ENCODE measurements at places on chromosomes 12 and 14.

GRCh38 chr12:117583092-117583491 lies 221.7 kb upstream of the NOS1 start:
- no peak for DNase-seq

DNA sequence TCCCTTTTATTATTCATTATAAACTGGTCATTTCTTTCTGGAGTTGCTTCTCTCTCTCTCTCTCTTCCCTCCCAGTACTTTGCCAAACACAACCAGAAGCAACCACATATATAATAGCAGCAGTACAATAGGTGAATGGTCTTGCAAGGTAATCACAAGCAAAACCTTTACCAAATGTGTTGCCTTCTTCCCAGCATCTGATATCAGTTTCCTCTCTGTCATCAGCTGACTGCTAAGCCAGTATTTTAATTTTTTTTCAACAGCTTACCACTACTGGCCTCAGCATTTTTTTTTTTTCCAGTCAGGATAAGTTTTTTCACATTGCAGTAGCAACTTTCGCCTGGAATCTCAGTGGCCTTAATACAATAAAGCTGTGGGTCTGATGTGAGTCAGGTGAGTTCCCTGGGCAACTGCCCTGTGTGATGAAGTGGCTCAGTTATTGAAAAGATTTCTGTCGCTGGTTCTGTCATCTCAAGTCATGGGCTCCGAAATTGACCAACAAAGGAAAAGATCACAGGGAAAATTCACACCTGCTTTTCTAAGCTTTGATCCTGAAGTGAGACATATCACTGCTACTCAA lies 282.5 kb upstream of the AMIGO2 start:
- no peak for DNase-seq

GRCh38 chr12:52005903-52006703 lies 643 bp upstream of the TAMALIN start:
- DNase-seq, result no peak

DNA sequence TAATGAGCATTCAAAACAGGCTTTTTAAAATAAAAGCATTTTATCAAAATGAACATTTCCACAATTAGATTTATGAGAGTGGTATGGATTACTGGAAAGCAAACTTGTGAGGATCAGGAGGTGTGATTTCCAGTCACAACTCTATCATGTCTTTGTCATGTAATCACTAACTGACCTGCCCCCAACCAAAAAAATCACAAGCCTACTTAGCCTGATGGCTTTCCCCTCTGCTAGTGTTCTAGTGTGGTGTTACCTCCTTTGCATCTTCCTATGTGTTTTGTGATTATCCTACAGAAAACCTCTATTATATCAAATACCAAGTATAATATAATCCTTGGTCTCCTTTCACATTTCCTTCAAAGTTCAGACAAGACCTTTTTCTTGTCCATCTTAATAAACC lies 168.6 kb downstream of the NOVA1 start:
- DNase-seq, result no peak

DNA sequence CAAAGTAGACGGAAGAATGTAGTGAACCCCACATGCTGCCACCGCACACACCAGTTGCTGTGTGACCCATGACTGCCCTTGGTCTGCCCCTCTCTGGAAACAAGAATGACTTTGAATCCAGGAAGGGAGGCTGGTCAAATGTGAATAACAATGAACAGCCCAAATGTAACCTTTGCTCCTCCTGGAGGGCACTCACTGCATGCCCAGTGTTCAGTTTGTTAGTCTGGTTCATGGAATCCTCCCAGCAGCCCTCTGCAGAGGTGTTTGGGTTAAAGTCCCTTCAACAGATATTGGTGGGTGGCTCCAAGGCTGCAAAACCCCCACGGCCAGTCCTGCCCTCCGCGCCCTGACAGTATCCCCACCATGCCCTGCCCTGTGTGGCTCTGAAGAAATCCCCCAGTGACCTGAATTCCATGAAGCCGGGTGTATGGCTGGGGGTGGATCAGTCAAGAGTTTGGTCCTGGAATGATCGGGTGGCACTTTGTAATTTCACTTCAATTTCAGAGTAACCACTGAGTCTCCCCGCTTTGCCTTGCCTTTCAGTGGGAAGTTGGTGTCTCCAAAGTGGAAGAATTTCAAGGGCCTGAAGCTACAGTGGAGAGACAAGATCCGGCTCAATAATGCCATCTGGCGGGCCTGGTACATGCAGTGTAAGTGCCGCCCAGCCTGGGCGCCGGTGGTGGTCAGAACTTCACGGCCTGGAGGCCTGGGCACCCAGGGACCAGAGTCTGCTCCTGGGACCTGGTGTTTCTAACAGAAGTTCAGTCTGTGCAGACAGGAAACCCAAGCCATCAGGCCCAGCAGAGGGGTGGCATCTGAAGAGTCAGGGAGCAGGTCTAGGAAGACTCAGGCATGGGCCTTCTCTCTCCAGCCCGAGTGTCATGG lies 47.1 kb downstream of the IL31 start:
- no peak for DNase-seq

All from mammary epithelial cell (primary cell).